ENCODE measurements at places on chromosomes 4 and X. TPM values are rescaled to one million over a fixed set of nuclear protein-coding genes. Genes with fewer than 3 reads are reported as not detected.

DNA sequence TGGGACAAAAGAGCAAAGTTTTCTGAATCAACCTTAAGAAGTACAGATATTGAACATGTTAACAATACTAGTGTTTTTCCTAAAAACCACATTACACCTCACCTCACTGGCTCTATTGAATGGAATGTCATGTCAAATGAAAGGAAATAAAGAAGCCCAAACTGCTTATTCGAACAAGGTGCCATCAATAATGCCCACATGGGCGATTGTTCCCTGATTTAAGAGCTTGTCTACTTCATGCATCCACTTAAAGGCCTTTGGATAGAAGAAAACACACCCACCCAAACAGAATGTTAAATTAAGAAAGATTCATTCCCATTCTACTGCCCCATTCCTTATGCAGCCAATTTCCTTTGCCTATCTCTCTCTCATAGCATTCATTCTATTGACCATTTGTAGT lies 118.5 kb upstream of the PAQR3 start:
- no peak overlapping the region for H3K27ac ChIP-seq
- H3K27me3 ChIP-seq: no peaks in the 10 kb centered on the region

GRCh38 chrX:22686138-22686541 lies 313.6 kb upstream of the DDX53 start:
- H3K27ac ChIP-seq: no peak overlapping the region
- no peak overlapping the region for H3K4me3 ChIP-seq
- no peak for DNase-seq
- H3K4me1 ChIP-seq: no peaks in the 10 kb centered on the region
- H3K36me3 ChIP-seq: no peaks in the 10 kb centered on the region
- H3K27me3 ChIP-seq: no peaks in the 10 kb centered on the region

DNA sequence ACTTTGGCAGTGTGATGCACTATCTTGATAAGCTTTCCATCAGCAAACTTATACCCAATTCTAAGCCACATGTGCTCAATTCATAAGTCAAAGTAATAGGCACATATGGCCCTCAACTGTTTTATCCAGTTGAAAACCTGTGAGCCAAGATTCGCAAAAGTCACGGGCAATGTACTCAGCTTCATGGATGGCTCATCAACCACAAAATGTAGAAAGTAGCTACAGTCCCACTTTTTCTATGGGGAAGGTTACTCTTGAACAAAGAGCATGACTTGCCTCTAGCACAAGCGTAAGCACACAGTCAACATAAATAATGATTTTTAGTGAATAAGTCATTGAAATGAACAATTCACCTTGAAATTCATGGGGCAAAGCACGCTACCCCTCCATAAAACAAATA lies 25.1 kb upstream of the DDX53 start:
- no peak overlapping the region for H3K4me3 ChIP-seq
- H3K27ac ChIP-seq: no peak overlapping the region
- H3K4me1 ChIP-seq: no peaks in the 10 kb centered on the region
- no peak for DNase-seq
- H3K27me3 ChIP-seq: no peaks in the 10 kb centered on the region
- H3K36me3 ChIP-seq: no peaks in the 10 kb centered on the region

- no peaks in the 10 kb centered on the region for H3K4me1 ChIP-seq
- no peaks in the 10 kb centered on the region for H3K36me3 ChIP-seq
- H3K27me3 ChIP-seq: no peaks in the 10 kb centered on the region
- no peak overlapping the region for H3K27ac ChIP-seq
- DNase-seq: no peak
- H3K4me3 ChIP-seq: no peak overlapping the region
Measured at GRCh38 chr4:30924495-30924894, 204.3 kb downstream of the PCDH7 start.

DNA sequence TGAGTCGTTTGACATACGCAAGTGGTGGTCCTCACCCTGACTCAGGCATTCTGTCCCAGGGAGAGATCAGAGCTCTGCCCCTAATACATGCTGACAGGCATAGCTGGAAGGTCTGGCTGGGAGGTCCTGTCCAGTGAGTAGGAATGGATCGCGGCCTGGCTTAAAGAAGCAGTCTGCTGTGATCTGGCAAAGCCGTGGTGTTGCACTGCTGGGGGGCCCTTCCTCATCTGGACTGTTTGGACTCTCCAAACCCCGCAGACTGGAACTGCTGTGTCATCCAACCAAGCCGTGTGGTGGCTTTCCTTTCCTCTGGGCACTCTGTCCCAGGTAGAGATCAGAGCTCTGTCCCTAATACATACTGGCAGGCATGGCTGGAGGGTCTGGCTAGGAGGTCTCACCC lies 64.3 kb upstream of the MAGEB16 start:
- H3K27ac ChIP-seq: no peak overlapping the region
- H3K27me3 ChIP-seq: no peaks in the 10 kb centered on the region
- no peaks in the 10 kb centered on the region for H3K36me3 ChIP-seq
- no peak for DNase-seq

DNA sequence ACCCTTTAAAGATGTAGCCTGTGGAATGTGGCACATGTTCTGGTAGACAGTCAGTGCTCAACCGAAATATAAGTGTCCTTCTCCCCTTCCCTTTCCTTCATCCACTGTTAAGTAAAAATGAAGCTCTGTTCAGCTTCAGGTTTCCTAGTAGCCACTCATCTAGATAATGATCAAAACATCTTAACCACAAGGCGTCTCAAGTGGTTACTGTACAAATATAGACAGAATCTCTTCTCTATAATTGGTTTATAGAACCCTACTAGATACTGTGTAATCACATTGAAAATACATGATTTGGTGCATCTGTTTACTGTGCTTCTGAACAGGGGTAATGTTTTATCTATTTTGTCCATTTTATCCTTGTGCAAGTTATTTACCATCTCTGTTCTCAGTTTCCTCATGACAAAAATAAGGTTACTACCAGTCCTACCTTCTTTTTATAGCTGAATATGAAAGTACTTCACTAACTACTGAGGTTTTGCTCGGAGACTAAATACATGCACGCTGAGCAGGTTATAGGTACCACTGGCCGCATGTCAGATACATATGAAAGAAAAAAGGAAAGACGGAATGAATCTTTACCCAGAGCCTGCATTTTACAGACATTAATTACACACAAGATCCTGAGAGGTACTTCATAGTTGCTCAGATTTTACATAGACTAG lies 20.3 kb upstream of the SLC25A4 start:
- H3K27ac ChIP-seq: no peak overlapping the region
- H3K36me3 ChIP-seq: no peaks in the 10 kb centered on the region
- H3K27me3 ChIP-seq: peaks cover 12% of the 10 kb centered on the region
- H3K4me1 ChIP-seq: peaks cover 8% of the 10 kb centered on the region

- no peaks in the 10 kb centered on the region for H3K27me3 ChIP-seq
- no peaks in the 10 kb centered on the region for H3K36me3 ChIP-seq
- H3K4me1 ChIP-seq: peaks cover 31% of the 10 kb centered on the region
- DNase-seq: no peak
Measured at GRCh38 chr4:152065545-152065944, 304.7 kb upstream of the GATB start.

Gene DACH2
- total RNA-seq: not detected

Gene CYSLTR1
- total RNA-seq: 7.4 TPM

Gene VCX3B
- not detected for total RNA-seq

Gene SPANXN3
- total RNA-seq: not detected

Gene MECP2
- total RNA-seq: 120 TPM
